ENCODE measurements at places on chromosomes 7 and 10. TPM values are rescaled to one million over a fixed set of nuclear protein-coding genes. Genes with fewer than 3 reads are reported as not detected.

The MEIG1 gene
- 1.3 TPM for polyA plus RNA-seq

The TDRD1 gene
- not detected for polyA plus RNA-seq

The SUN3 gene
- polyA plus RNA-seq, result 0.11 TPM

The SLC18A3 gene
- not detected for polyA plus RNA-seq

The AKR1C4 gene
- not detected for polyA plus RNA-seq

The CALD1 gene
- 244 TPM for polyA plus RNA-seq

The GATA3 gene
- 77.4 TPM for polyA plus RNA-seq

The STN1 gene
- 24.6 TPM for polyA plus RNA-seq

The FAM25A gene
- polyA plus RNA-seq, result not detected

The SYT15B gene
- polyA plus RNA-seq, result 1.5 TPM

The IFIT1B gene
- 0.14 TPM for polyA plus RNA-seq

The TCAF2 gene
- 2.8 TPM for polyA plus RNA-seq

The SH2D4B gene
- 0.12 TPM for polyA plus RNA-seq

The NEUROG3 gene
- not detected for polyA plus RNA-seq

The GDF2 gene
- polyA plus RNA-seq, result not detected

The C10orf62 gene
- polyA plus RNA-seq, result 0.28 TPM

The SPAG6 gene
- polyA plus RNA-seq, result 0.92 TPM

The IL15RA gene
- polyA plus RNA-seq, result 1.2 TPM

The GPR141 gene
- 0.19 TPM for polyA plus RNA-seq

The NAT16 gene
- polyA plus RNA-seq, result not detected

The C10orf53 gene
- 0.13 TPM for polyA plus RNA-seq

Measured in right renal cortex interstitium (tissue), 3 donors.